ENCODE measurements at places on chromosomes 6 and 20.

- DNase-seq: no peak
Observed at GRCh38 chr6:46184114-46184513, 13.3 kb upstream of the ENPP5 start.

GRCh38 chr20:19915111-19915798 lies 101.9 kb upstream of the NAA20 start:
- no peak for DNase-seq

DNA sequence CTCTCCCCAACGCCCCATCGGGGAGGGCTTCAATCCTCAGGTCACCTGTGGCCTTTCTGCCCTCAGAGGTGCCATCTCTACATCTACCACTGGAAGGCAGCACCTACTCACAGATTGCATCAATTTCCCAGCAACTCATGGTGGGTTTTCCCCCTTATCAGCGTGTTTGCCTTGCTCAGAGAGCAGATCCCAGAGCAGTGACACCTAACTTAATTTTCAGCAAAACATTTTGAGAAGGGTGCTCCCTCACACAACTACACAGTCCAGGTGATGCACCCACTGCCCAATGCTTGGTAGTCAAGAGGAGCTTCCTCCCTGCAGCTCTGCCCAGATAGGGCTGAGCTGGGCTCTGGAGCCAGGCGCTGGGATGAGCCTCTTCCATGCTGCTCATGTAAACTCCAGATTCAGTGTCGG lies 48.2 kb downstream of the PLG start:
- no peak for DNase-seq

DNA sequence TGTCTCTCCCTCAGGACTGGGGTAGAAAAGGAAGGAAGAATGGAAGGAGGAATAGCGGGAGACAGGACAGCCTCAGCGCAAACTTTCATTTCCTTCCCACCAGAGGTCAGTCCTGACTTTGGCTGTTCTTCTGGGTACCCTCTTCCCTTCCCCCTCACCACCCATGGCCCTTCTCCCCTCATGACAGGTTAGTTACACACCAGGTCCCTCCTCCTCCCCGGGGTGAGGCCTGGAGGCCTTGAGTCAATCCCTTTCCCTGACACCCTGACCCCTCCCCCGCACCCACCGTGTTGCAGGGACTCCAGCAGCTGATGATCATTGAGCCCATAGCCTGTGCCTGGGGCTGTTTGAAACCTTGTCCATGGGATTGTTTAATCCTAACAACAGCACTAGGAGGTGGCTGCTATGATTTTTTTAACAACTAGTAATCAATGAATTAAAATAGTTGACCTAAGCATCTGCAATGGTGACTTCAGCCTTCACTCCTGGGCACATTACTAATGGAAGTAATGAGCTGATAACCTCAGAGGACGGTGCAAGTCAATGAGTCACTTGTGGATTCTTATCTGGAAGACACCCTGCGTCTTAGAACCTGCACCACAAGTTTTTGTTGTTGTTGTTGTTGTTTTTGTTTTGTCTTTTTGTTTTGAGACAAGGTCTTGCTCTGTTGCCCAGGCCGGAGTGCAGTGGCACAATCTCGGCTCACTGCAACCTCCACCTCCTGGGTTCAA lies 46.6 kb upstream of the CCDC167 start:
- no peak for DNase-seq

DNA sequence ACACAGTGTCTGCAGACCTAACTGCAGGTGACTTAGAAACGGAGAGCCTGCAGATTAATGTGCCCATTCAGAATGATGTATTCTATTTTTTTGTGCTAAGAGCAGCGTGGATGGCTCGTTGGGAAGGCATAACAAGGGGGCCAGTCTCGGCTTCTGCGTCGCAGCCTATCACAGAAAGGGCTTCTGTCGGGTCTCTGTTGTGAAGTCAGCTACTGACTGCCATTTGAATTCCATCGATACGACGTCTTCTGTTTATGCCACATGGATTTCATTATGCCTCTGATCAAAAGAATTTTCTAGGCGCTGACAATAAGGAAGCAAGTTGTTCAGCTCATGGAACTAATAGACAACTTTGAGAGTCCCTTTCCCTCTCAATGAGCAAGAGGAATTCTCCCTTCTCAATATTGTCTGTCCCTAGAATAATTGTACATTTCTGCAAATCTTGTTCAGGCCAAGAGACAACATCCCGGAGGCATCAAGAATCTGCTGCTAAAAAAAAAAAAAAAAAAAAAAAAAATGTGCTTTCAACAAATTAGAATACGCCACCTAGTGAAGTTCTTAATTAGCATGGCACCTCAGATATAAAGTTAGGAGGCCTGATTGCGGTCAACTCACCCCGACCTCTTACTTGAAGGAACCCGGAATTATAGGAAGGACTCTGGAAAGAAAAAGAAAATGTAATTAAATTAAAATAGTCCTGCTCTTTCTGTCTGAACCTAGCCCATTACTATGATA lies 223.9 kb downstream of the TSHZ2 start:
- DNase-seq: no peak

DNA sequence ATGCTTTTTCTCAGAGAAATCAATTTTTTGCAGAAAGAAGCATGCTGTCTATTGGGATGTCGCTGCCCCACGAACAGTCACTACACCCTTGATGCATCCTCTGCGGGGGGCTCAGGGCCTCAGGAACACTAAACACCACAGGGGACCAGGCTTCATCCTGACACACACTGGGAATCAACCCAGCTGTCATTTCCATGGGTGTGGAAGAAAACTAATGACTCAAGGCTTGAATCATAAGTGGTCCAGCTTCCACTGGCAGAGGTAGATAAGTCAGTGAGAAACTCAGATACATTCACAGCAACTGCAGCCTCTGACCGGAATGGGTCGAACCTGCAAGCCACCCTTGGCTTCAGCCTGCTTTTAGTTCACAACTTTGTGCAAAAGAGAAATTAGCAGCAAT lies 81.3 kb upstream of the SPTLC3 start:
- DNase-seq: no peak

DNA sequence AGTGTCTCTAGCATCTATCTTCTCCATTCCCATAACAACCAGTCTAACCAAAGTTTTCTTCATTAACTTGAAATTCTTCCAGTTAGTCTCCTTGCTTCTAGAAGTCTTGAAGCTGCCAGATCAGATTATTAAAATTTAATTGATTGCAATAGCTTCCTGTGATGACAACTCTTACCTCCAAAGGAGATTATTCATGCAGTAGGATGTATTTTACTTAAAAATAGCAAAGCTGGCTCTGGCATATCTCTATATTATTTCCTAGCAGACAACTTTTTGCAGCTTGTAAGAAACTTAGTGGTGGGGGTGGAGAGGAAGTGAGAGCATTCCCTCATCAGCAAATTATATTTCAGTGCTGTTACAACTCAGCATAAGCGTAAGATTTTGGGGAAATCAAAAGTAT lies 290.4 kb downstream of the GRIK2 start:
- DNase-seq: no peak

- no peak for DNase-seq
Observed at GRCh38 chr6:127902933-127903332, 2.1 kb upstream of the THEMIS start.

DNA sequence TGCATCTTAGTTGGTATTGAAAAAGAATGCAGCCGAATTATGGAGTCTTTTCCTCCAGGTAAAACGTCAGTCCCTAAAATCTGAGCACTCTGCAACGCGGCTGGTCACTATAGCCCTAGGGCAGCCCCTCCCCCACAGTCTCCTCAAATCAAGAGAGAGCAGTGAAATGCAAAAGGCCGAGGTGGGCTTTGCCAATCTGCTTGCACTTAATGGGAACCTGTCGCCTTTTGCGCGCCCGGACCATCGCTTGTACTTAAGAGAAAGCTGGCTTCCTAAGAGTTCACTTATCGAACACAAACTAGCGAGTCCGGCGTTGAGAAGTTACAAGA lies 447 bp downstream of the MCM3 start:
- no peak for DNase-seq

GRCh38 chr6:16762268-16762549 lies 949 bp upstream of the ATXN1 start:
- no peak for DNase-seq

- peak; percentile 35 for DNase-seq
Observed at GRCh38 chr6:136784910-136785746, 7.1 kb downstream of the MAP3K5 start.

DNA sequence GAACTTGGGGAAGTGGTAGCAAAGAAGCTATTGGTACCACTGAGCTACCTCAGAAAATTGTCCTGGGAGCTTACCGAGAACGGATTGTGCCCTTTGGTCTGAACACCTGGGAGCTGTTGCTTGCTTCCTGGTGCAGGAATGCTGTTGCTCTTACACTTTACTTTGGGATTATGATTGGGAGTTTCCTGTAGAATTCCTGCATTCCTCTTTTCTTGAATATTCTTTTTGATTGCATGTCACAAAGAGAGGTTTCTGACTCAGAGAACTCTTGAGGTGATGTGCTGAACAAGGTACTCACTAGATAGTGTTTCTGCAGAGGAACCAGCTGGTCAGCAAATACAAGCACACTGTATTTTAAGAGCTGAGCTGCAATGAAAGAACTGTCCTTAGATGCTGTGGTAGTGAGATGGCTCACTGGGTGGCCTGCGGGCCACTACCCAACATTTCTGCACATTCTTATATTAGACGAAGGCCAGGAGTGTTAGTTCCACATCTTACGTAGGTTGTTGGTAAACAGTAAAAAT lies 35.0 kb downstream of the LRRC1 start:
- DNase-seq: no peak

- no peak for DNase-seq
Observed at GRCh38 chr6:6798448-6798860, 209.9 kb downstream of the LY86 start.

DNA sequence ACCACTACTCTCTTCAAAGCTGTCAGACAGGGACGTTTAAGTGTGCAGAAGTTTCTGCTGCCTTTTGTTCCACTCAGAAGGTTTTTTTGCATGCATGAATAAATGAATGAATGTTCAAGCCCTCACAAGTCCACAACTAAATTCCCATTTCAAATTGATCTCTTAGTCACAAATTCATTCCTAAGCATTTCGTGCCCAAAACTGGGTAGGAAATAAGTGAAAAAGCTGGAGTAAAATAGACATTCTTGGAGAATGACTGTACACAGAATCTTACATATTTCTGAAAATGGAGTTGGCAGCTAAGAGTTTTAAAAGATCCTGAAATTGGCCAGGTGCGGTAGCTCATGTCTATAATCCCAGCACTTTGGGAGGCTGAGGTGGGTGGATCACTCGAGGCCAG lies 117.6 kb downstream of the PERP start:
- DNase-seq: no peak

GRCh38 chr6:112620812-112621569 lies 273.9 kb downstream of the RFPL4B start:
- no peak for DNase-seq

DNA sequence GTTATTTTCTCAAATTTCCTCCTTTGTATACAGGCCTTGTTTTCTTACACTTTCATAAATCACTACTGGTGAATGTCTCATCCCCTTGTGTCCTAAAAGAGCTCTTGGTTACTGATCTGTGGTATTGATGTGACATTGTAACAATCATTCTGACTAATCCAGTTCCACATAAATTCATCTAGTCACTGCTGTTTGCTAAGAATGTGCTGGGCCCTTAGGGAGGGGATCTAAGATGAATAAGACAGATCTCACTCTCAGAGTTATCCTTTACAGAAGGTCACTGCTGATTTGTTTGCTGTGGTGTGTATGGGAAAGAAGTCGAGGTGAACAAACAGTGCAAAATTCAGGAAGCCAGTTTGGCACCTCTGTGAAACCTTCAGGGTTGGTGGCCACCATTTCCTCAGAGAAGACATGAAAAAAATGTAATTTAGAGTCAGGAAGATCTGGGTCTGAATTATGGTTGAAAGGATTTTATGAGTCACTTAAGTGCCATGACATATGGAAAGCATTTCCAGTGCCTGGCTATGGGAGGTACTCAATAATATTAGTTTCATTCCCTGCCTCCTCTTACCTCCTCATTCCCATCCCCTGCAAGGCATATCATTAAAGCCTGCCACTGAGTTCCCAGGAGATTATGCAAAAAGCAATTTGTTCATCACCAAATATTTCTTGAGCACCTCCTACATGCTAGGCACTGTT lies 121.8 kb downstream of the COL9A1 start:
- DNase-seq: no peak

- no peak for DNase-seq
Observed at GRCh38 chr20:46040902-46041535, 12.0 kb downstream of the SLC12A5 start.

GRCh38 chr6:53730767-53731166 lies 64.0 kb upstream of the LRRC1 start:
- DNase-seq: no peak

DNA sequence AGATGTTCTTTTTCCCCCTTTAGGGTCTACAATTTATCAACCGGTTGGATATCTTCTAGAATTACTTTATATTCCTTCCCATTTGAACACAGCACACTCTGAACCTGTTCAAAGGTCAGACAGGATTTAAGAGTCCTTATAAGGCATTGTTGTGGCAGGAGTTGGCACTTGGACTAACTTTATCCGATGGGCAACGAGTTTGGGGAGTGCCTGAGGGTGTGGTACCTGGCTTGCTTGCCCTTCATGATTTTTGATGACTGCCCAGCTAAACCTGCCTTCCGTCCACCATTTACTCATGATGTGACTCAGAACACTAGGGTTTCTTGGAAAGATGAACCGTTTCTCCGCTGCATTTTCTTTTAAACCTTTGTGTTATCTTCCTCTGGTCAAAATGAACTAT lies 285.2 kb downstream of the FOXC1 start:
- DNase-seq: no peak

GRCh38 chr6:137631323-137631722 lies 137.1 kb upstream of the OLIG3 start:
- no peak for DNase-seq

DNA sequence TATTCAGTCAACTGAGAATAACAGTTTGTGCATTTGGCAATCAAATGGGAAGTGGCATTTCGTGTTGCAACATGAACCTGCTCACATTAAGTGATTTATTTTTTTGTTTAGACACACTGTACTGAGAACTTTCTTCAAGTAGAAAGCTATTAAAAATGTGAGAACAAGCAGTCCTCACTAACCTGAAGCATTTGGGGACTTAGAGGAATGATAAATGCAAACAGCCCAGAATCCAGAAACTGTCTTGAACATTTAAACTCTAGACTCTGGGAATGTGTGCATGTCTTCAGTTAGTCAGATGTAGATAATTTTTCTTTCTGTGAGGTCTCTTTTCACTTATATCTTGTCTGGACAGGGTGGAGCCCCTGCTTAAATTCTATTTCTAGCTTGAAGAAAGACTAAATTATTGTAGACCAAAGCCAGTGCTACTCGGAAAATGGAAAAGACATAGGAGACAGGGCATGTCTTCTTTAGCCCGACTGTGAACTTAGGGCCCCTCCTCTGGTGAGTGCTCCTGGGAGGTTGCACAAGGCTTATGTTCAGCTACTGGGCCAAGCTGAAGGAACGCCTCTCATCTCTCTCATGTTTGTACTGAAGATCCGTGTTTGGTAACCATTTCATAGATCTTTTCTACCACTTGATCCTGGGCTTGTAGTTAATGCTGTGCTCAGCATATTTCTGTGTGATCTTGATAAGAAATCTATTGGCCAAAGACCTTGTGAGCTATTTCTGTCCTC lies 70.1 kb downstream of the SLX4IP start:
- DNase-seq: no peak

- no peak for DNase-seq
Observed at GRCh38 chr6:44494011-44494501, 106.5 kb downstream of the CDC5L start.

- DNase-seq: no peak
Observed at GRCh38 chr6:20688710-20689500, 154.6 kb downstream of the CDKAL1 start.

Data from immature natural killer cell (primary cell).